NCI-H1092 (cell line): ENCODE measurements at places on chromosomes 6 and 20.

DNA sequence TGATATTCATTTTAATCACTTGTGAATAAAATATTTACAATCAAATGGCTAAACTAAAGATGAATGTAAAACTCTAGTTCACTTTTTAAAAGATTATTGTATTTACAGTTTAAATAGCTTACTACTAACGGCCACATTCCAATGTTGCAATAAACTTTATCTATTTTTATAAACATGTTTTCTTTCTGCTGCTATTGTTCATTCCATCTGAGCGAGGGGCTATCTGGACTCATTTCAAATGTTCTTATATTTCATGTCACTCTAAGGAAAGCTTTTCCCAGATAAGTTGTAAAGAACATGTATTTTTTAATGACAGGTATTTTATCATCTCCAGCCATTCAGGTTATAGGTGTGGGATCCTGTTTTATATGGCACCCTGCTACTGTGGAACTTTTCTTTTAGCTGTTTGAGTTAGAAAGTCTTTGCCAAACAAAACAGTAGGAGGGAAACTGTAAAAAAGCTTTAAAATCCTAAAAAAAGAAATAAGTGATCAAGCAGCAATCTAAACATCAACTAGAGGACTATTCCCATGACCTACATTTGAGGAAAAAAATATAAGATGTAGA is 42.5 kb downstream of the HMGCLL1 start:
- no peak for DNase-seq

DNA sequence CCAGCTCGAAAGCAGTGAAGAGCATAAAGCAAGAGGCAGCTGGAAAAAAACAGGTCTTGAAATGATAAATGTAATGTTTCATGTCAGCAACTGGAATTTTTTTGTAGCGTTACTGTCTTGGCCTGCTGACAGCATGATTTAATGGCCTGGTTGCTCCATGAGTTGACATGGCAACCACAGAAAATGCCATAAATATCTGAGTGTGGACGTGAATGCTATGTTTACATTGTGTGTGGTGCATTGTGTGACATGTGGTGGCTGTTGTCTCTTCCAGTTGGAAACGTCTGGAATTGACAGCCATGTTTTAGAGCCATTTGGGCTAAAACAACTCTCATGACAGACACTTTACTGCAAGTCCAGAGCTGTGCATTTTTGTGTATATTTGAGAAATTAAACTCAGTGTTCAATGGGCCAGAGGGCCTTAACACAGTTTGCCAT is 170.0 kb downstream of the FOXA2 start:
- no peak for DNase-seq

GRCh38 chr6:129340983-129341382 is 369.0 kb downstream of the ARHGAP18 start:
- DNase-seq, result no peak

DNA sequence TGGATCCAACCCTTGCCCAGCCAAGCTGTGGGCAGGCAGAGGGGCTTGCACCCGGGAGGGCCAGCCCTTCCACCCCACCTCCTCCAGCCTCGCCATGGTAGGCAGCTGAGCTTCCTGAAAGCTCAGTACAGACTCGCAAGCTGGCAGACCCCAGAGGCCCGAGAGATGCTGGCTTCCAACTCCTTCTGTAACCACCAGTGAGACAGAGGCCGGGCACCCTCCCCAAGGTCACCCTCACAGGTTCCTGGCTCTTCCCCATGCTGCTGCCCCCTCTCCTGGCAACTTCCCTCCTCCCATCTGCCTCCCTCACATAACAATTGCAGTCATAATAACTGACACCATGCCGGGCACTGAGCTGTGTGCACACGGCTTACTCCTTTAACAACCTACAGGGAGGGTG is 26.2 kb upstream of the NOL4L start:
- DNase-seq, result no peak

DNA sequence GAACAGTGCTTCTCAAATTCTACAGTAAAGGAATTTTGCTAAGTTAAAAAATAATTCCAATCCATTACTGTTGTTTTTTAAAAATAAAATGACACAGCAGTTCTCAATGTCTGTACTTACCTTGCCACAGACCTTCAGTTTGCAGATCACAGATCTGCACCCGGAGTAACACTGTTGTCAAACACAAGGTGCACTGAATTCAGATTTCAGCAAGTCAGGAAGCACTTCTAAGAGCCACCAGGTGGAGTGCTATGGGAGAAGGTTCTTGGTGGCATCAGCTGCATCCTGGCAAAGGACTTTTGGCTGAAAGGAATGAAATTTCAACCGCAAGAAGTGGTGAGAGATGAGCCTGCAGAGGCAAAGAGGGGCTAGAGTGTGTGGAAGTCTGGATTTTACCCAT is 17.4 kb downstream of the RSPH4A start:
- DNase-seq, result no peak

GRCh38 chr6:154301839-154302752 is 54.5 kb downstream of the IPCEF1 start:
- no peak for DNase-seq

DNA sequence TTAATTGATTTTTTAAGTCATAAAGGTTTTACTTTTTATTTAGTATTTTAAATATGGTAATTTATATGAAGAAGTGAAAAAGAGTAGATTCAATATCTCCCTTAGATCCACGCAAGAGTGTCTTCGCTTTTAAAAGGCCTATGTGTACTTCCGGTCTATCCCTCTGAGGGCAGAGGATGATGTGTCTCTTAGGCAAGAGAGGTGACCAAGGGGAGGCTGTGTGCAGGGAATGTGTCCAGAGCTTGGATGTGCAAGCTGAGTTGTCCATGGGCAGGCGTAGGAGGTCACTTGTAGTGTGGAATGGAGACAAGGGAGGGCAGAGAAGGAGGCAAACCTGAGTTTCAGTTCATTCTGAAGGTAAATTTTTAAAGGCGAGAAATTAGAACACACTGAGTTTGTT is 113.9 kb downstream of the CRYBG1 start:
- no peak for DNase-seq

DNA sequence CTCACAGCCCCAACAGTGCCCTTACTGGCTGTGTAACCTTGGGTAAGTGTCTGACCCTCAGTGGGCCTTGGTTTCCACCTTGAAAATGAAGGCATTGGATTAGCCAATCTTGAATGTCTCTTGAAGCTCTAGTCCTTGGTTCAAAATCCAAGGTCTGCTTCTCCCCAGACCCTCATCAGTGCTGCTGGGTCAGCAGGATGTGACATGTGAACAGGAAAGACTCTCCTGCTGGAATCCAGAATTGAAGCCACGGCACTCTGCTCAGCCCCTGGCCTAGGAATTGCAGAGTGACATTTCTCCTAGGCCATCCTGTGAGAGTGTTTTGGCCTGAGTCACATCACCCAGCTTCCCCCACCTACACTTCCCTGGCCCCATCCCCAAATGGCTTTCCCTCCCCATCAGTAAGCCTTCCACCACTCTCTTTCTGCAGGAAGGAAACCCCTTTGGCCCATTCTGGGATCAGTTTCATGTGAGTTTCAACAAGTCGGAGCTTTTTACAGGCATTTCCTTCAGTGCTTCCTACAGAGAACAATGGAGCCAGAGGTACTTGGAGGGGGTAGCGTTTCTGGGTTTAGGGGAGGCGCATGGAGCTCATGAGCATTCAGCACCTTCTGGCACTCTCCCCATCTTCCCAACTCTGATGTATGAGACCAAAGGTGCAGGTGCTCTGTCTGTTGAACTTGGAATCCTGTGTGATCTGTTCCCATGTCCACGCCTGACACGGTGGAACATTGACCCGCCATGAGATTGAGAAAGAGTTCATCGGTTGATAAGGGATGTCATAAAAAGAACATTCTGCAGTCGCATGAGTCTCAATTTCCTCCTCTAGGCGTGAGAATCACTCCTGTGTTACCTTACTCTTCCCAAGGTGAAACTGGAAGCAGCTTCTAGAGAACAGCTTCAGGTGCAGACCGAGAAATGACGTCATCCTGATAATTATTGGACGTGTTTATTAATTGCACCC is 8.8 kb downstream of the POFUT1 start:
- no peak for DNase-seq

DNA sequence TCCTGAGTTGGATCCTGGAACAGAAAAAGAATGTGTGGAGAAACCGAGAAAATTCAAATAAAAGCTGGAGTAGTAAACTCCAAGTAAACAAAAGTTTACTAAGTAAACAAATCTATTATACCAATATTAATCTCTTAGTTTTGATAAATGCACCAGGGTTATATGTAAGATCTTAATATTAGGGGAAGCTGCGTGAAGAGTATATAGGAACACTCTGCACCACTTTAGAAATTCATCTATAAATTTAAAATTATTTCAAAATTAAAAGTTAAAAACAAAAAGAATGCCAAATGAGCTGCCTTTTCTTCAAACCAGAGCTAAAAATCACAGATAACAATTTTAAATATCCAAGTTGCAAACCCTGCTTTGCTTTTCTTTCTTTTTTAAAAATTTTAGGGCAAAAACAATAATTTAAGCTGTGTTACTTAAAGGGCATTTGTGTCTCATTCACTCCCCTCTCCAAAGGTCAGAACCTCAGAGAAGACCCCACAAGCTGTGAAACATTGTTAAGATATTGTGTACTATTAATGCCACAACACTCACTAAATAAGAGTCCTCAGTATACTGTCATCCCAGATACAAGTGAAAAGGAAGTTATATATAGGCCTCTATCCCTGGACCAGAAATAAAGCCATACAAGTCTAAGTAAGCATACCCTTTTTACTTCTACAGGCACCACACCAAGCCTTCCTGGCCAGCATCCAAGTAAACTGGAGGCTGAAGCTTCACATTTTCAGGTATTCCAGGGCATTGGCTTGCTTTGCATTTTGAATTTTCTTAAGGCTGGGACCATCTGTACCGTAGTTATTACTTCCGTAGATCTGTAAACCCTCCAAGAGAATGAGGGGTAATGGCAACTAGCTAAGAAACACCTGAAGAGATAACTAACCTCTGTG is 7.0 kb downstream of the DNAAF9 start:
- DNase-seq, result no peak

DNA sequence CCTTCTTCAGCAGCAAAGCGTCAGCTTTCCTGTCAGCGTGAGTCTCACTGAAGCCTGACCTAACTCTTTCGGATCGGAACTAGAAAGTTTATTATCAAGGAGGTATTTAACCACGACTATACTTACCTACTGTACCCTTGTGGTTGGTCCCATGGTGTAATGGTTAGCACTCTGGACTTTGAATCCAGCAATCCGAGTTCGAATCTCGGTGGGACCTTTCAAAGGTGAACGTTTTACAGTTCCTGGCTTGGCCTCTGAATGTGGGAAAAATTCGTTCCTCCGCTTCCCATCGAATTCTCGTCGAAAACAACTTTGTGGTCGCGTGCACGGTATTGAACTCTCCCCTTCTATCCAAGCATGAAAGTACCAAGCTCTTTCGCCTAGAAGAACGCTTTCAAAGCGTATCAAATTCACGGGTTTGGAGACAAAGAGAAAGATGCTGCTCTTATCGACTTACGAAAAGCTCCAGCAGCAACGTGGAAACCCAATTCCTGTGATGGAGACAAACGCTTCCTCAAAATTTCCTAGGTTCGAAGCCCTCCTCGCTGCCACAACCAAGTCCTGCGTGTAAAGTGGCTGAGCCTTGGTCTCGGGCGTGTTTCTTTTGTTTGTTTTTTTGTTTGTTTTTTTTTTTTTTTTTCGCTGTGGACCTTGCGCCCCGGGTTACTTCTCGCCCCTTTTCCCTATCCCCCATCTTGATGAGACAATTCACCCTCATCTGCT is 63.7 kb downstream of the GPX5 start:
- no peak for DNase-seq

DNA sequence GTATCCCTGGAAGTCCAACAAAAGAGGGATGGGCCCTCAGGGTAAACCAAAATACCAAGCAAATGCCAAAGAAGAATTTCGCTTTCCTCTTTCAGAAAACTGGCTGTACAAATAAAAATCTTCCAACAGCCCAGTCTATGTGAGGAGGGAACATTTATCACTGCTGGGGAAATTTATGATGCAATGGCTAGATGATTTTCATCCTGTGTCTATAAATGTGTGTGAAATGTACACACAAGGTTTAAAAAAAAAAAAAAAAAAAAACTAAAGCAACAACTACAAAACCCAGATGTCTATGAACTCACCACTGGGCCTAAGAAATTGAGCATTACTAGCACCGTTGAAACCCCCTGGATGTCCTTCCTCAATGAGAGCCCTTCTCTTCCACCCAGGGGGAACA is 68.7 kb upstream of the SLC4A11 start:
- DNase-seq, result no peak

DNA sequence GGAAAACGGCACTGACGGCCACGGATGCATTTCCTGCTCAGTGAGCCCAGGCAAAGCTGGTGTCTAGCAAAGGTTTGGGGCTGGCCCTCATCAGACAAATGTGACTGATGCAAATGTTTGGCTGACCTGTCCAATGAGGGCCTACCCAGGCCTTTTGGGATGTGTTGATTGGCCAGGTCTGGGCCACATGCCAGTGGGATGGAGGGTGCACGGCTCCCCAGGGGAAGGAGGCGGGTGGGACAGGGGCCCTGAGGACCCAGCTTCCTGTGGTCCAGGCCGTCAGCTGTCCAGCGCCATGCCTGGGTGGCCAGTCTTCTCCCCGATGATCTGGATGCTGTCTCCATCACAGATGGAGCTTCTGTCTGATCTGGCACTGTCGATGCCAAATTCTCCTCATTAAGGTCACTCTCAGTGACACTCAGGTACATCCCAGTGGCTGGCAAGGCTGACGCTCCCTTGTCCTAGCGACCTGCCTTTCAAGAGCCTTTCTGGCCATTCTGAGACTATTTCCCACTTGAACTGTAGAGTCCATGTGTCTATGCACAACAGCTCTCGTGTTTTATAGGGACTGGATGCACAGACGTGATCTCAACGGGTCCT is 43.0 kb downstream of the NTSR1 start:
- no peak for DNase-seq

DNA sequence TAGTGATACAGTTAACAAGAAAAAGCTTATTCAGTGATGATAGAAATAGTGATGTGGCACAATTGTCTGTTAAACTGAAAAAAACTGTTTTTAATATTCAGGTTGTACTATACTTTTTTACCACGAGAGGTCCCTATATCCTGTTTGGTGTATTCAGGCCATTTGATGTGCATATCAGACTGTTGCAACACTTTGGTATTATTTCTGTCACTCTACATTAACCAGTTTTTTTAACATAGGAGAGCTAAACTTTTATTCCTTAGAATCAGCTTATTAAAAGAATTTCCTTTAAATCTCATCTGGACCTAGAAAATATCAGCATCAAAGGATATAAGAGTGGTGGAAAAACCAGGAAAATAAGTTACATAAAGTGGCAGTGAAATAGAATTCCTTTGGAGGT is 36.8 kb downstream of the TSPYL4 start:
- DNase-seq, result no peak

DNA sequence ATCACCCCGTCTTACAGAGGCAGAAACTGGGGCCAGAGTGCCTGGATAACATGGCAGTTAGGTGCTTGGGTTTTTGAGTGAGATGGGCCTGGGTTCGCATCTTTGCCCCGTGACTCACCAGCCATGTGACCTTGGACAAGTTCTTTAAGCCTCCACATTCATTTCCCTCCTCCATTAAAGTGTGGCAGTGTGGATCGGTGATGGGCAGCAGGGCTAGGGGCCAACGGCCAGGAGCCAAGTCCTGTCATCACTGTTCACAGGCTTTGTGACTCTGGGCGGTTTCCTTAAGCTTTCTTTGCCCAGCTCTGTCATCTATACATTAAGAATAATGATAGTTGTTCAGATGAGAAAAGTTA is 85.5 kb upstream of the PMEPA1 start:
- no peak for DNase-seq

GRCh38 chr6:82196161-82196560 is 51.4 kb downstream of the IBTK start:
- DNase-seq, result no peak

GRCh38 chr6:43944908-43945767 is 175.1 kb downstream of the VEGFA start:
- DNase-seq, result no peak

GRCh38 chr6:128240024-128240428 is 280.4 kb downstream of the PTPRK start:
- DNase-seq, result no peak
